Endothelial cell of umbilical vein (primary cell): ENCODE measurements at places on chromosomes 6 and 20. TPM values are rescaled to one million over a fixed set of nuclear protein-coding genes. Genes with fewer than 3 reads are reported as not detected.

Gene AMD1
- polyA plus RNA-seq, result 10.7 and 13.1 TPM in 2 replicates

Gene TSPO2
- not detected in 2 replicates for polyA plus RNA-seq

Gene SAMD3
- not detected in 2 replicates for polyA plus RNA-seq

Gene ZNF76
- 27.9 and 33.3 TPM in 2 replicates for polyA plus RNA-seq

Gene SLC44A4
- 0.75 and 1.1 TPM in 2 replicates for polyA plus RNA-seq

DNA sequence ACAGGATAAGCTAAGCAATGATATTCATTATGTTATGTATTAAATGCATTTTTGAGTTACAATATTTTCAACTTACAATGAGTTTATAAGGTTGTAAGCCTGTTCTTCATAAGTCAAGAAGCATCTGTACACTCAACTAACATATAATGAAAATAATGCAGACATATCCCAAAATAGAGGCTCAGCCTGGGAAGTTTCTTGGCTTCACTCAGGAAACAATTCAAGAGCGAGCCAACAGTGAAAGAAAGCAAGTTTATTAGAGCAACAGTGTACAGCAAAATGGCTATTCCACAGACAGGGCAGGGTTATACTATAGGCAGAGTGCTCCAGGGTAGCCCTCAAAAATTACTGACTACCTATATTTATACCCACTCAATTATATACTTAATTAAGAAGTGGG lies 1581.8 kb downstream of the HACE1 start:
- no peak for DNase-seq

DNA sequence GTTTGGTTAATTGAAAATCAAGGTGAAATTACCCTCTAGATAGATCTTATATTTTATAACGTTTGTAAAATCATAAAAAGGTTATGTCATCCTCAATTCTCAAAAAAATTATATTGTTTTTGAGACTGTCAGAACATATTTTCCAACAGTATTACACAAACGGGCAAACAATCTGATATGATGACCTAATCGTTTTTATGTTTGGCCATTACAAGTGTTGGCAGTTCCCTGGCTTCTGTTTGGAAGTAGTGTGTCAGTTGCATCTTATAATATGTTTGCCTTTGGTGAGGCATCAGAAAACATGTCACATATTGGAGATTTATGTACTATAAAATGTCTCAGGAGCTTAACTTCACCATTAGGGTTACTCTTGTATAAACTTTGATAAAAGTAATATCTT lies 308.1 kb upstream of the EPHA7 start:
- DNase-seq, result no peak

DNA sequence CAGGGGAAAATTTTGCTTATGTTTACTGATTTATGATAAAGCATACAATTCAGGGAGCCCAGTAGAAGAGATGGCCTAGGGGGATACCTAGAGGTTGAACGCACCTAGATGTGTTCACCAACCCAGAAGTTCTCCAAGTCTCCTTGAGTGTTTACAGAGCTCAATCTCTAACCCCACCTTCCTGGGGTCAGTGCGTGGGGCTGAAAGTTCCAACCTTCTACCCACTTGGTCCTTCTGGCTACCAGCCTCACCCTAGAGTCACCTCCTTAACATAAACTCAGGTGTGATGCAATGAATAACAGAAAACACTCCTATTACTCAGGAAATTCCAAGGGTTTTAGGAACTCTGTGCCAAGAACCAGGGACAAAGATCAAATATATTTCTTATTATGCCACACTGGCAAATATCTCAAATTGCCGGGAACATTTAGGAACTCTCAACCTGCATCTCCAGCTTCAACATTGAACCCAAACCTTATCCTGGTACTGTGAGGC lies 26.4 kb downstream of the AFG1L start:
- DNase-seq, result no peak

- DNase-seq, result peak; percentile 85
Measured at GRCh38 chr6:165556116-165556843, 106.8 kb downstream of the PDE10A start.
